ENCODE measurements at places on chromosomes 6 and 20. TPM values are rescaled to one million over a fixed set of nuclear protein-coding genes. Genes with fewer than 3 reads are reported as not detected.

Gene SNAI1
- 0.84 TPM for total RNA-seq

Gene SGK2
- not detected for total RNA-seq

GRCh38 chr6:75171567-75171966, 34.3 kb downstream of the COL12A1 start:
- H3K4me1 ChIP-seq, result no peaks in the 10 kb centered on the region
- no peaks in the 10 kb centered on the region for H3K36me3 ChIP-seq
- no peak overlapping the region for H3K4me3 ChIP-seq
- no peak overlapping the region for H3K27ac ChIP-seq

GRCh38 chr6:56220078-56220477, 27.3 kb downstream of the COL21A1 start:
- no peak overlapping the region for H3K27ac ChIP-seq
- no peak overlapping the region for H3K4me3 ChIP-seq
- H3K27me3 ChIP-seq, result no peaks in the 10 kb centered on the region

DNA sequence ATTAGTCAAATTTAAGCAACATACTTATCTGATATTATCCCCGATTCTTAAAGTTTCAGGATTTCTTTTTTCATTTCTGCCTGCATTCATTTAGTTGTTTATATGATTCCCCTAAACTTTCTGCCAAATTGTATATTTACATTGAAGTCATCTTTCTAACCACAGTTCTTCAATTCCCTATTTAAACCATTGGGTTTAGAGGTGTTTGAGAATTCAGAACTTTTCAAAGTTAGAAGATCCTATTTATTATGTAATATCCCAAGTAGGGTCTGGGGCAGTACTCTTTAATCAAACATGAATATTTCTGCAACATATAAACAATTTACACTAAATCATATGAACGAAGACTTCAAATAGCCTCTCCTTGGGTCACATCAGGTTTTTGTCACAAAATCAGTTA, 52.9 kb downstream of the KLHL31 start:
- no peaks in the 10 kb centered on the region for H3K27me3 ChIP-seq
- H3K4me3 ChIP-seq, result no peak overlapping the region
- no peaks in the 10 kb centered on the region for H3K4me1 ChIP-seq

Gene HRH3
- not detected for total RNA-seq

DNA sequence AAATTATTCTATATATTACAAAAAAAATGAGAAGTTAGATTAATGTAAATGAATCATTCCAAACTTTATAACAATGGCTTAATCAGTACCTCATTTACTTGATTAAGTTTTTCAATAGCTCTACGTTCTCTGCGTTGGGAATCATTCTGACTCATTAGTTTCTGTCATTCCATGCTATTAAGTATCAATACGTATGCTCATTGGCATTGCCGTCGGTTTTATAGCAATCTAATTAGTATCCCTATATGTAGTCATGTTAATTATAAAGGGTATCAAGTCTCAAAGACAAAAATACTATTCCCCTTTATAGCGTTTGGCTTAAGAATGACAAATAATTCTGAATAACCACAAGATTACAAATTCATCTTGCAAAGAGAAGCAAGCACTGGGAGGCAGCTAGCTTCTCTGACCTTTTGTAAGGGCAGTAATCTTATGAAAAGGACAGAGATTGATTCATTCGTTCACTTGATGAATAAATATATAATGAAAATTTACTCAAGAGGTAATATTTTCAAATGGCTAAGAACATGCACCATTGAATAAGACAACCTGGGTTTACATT, 41.8 kb downstream of the OLIG3 start:
- H3K4me1 ChIP-seq, result no peaks in the 10 kb centered on the region
- no peaks in the 10 kb centered on the region for H3K27me3 ChIP-seq
- H3K36me3 ChIP-seq, result no peaks in the 10 kb centered on the region

Data from psoas muscle (tissue), 8 donors.